ENCODE measurements at places on chromosomes 1 and 21.

DNA sequence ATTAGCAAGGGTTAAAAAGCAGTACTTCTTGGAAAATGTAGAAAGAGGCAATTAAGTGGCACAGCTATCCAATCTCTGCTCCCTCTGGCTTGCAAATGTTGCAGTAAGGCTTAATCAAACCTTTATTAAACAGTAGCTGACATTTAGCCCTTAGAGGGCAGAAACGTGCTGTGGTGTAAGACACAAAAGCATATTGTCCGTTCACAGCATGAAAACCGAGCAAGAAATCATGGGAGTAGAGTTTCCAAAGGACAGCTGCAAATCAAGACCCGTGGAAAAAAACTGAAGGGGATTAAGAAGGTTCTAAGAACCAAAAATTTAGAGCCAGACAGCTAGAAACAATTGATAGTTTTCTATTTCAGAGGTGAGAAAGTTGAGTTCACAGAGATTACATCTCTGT lies 13.1 kb downstream of the ZP4 start:
- DNase-seq = no peak

GRCh38 chr1:209612646-209613399 lies 29.3 kb downstream of the CAMK1G start:
- DNase-seq = no peak

- DNase-seq = no peak
These were observed 305.9 kb downstream of the BARHL2 start for GRCh38 chr1:90411185-90411584.

GRCh38 chr21:38293765-38294164 lies 37.0 kb downstream of the KCNJ15 start:
- DNase-seq = no peak

DNA sequence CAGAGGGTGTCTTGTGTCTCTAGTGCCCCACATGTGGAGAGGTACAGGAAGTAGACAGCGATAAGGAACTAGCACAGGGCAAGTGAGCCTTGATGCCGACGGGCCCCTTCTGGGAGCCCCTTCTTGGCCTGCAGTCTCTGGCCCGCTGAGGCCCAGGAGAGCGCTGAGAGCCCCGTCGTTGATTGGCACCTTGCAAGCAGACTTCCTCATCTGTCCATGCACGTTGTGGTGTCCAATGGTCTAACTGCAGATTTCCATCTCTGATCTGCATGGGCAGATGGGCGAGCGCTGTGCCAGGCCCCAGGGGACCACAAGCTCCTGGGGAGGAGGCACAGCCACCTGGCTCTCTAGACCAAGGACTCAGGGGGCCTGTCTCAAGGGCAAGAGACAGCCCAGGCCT lies 32.4 kb downstream of the PLEKHA6 start:
- no peak for DNase-seq

- DNase-seq = no peak
These were observed 13.2 kb upstream of the C2CD2 start for GRCh38 chr21:41966872-41967621.

DNA sequence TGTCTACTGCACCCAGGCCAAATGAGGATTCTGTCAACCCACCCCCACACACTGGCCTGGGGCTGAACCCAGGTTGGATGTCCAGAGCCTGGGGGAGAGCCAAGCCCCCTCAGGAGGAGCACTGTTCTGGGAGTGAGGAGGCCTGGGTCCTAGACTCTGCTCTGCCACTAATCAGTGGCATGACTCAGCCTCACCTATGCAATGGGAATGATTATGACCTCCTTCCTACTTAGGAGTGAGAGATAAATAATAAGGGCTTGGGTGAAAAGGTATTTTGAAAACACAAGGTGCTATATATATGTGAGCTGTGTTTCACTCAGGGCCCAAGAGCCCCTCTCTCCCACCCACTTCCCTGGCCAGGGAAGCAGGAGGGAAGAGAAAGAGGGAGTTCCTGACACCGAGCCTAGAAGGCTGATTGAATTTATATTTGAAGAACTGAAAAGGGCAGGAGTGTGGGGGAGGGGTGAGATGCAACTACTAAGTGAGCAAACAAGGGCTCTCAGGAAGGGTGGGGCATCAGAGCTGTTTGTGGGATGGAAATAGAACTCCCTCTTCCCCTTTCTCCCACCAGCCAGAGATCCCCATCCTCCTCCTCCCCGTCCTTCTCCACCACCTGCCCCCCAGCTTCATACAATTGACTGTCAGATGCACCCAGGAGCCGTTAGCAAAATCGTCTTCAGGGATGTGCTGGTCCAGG lies 8.2 kb downstream of the IGSF9 start:
- DNase-seq = no peak

DNA sequence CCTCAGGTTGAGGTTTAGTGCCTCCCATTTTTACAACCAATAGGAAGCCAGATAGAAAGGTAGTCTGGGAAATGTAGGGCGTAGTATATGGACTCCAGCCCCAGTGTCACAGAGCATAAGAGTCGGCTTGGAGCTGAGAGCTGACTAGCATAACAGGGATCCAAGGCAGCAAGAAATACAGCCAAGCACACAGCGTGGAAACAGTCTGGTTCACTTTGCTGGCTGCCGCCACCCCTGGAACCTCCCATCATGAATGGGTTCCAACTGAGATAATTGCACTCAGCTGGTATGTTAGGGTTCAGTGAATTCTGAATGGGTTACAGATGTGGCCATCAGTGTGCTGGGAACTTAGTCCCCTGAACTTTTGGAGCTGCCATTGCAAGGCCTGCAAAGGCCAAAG lies 76.7 kb upstream of the GPR88 start:
- no peak for DNase-seq

GRCh38 chr1:84776639-84777038 lies 86.4 kb upstream of the SSX2IP start:
- DNase-seq = peak; percentile 52

GRCh38 chr1:218658269-218658668 lies 313.1 kb downstream of the TGFB2 start:
- DNase-seq = no peak

GRCh38 chr21:15425049-15425448 lies 304.7 kb upstream of the USP25 start:
- no peak for DNase-seq

- no peak for DNase-seq
These were observed 124.2 kb upstream of the FGGY start for GRCh38 chr1:59172693-59173092.

DNA sequence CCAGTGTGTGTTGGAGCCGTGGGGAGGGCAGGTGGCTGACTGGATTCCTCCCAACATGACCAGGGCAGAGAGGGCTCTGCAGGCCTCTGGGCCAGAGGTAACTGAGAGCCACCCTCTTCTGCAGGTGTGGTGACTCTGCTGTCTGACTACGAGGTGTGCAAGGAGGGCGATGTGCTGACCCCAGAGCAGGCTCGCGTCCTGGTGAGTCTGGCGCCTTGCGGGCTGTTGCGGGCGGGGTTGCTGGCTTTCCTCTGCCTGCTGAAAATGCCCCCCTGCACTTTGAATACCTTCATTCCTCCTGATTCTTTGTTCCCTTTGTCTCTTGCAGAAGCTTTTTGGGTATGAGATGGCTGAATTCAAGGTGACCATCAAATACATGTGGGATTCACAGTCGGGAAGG lies 6.7 kb downstream of the MRTO4 start:
- no peak for DNase-seq

GRCh38 chr21:44537930-44538911 lies 1.8 kb downstream of the KRTAP10-1 start:
- no peak for DNase-seq

DNA sequence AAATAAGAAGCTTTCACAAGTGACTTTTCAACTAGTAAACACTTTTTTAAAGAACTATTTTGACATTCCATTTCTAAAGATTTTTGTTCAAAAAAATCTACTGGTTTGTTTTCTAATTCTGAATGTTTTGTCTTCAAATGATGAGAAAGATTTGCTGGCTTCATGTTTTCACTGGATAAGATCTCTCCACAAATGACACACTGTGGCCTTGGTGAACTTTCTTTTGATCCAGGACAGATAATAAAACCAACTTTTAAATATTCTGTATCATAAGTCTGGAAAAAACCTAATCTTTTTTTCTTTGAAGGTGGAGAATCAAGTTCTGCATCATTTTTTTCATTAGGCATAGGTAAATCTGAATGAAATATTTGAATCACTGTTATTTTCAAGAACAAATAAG lies 3.4 kb upstream of the TMEM35B start:
- no peak for DNase-seq

DNA sequence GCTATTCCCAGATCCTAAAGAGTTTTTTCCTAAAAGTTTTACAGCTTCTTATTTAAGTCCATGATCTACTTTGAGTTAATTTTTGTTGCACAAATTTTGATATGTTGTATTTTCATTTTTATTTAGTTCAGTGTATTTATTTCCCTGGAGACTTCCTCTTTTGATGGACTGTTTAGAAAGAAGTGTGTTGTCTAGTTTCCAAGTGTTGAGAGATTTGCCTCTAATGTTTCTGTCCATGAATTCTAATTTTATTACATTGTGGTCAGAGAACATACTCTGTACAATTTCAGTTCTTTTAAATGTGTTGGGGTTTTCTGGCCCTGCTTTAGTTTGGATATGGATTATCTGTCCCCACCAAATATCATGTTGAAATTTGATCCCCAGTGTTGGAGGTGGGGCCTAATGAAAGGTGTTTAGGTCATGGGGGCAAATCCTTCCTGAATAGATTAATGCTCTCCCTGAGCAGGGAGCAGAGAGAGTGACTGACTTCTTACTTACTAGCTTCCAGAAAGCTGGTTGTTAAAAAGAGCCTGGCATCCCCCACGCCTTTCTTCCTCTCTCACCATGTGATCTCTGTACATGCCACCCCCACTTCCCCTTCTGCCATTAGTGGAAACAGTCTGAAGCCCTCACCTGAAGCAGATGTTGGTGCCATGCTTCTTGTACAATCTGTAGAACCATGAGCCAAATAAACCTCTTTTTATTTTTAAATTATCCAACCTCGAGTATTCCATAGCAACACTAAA lies 4.6 kb downstream of the CHD1L start:
- no peak for DNase-seq

DNA sequence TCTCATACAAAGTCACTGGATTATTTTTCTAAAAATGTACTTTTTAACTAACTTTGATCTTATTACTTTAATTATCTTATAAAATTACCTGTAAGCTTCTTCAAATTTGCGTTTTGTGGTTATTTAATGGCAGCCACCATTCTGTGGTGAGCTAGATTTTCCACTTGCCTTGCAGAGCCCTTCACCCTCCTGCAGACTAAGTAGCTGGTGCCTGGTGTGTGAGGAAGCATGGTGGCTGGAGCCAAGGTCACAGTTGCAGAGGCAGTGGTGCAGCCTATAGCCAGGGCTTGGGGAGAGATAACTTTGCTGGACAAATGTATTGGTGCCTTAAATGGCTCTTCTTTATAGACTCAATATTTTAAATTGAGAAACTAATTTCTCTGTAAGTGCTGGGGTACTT lies 11.2 kb upstream of the CD84 start:
- no peak for DNase-seq

DNA sequence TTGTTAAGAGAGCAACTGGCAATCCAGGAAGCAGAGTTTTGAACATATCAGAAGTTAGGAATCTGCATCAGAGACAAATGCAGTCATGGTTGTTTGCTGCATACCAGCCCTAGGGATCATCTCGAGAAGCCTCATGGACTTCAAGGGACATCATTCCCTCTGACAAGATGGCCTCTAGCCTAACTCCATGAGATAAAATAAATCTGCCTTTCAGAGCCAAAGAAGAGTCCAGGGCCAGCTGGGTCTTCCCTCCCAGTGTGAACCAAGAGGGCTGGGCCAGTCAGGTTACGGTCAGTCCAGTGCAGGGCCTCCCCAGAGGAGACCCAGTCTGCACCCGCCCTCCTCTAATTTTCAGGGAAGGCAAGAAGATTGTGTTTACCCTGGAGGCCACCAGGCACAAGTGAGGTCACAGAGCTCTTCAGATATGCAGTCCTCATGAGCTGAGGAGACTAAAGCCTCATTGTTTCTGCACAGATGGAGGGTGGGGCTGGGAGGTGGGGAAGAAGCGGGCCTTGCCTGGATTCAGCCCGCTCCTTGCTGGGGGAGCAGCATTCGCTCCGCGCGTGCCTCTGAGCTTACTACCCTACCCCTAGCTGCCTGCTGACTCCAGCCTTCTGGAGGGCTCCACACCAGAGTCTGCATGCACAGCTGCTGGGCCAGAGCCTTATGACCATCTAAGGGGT lies 52.8 kb downstream of the CAPN2 start:
- no peak for DNase-seq

GRCh38 chr1:219492717-219493116 lies 120.2 kb downstream of the ZC3H11B start:
- DNase-seq = no peak

DNA sequence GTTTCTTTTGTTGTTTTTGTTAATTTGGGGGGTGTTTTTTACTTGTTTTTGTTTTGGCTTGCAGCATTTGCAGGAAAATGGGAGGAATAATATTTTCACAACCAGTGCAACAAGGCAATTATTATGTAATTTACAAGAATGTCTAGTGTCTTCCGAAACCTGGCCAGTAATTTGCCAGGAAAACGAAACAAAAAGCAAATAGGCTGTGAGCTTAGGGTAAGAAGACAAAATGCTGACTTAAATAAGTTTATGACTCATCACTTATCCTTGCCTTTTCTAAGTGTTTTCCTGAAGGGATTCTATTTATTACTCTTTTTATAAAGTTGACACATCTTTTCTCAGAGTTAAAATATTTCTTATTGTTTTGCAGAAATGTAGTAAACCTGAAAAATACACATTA lies 49.8 kb downstream of the KCNT2 start:
- peak; percentile 64 for DNase-seq

DNA sequence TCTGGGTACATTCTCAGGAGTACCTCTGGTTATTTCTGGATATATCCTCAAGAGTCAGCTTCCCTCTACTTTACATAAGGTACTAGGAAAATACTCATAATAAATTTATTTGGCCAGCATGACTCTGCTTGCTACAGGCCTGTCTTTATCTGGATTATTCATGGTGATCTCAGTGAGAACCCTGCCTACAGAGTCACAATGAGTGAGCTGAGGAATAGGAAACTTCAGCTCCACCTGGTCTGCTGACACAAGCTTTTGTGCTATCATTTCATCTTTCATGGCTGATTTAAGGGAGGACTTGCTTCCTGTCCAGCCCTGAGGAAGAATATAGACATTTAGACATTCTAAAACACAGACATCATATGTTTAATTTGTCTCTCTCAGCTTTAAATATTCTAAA lies 19.5 kb upstream of the SUCO start:
- DNase-seq = no peak

DNA sequence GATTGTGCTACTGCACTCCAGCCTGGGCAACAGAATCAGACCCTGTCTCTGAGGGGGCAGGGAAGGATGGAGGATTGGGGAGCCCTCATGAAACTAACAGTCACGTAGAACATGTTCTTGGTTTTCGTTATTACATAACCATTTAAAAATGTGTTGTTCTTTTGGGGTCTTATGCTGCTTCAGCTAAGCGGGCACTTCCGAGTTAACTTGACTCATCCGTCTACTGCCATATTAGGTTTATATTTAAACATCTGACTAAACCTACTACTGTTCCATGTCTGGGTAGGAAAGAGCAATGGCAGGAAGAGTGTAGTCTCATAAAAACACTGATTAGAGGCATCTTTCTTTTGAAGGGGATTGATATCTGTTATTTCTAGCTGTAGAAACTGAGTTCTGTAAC lies 59.5 kb upstream of the BMP8A start:
- no peak for DNase-seq

GRCh38 chr1:99681583-99681982 lies 35.7 kb downstream of the PALMD start:
- no peak for DNase-seq
